ENCODE measurements at places on chromosomes 12 and 14.

DNA sequence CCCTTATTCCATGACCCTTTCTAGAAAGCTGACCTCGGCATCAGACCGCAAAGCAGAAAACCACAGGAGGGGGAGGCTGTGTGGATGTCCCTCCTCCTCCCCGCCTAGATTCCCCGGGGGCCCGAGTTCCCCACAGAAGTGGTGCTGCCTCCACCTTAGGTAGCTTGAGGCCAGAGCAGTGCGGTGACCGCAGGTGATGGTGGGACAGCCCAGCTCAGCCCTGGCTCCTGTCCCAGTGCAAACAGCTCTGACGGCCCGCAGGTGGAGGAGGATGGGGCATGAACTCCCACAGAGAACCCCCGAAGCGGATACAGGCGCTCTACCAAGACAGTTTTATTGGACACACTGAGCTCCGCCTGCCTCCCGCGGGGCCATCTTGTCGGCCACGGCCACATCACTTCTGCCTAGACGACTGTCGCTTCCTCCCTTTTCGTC, 19.5 kb downstream of the ARL6IP4 start:
- DNase-seq: no peak

DNA sequence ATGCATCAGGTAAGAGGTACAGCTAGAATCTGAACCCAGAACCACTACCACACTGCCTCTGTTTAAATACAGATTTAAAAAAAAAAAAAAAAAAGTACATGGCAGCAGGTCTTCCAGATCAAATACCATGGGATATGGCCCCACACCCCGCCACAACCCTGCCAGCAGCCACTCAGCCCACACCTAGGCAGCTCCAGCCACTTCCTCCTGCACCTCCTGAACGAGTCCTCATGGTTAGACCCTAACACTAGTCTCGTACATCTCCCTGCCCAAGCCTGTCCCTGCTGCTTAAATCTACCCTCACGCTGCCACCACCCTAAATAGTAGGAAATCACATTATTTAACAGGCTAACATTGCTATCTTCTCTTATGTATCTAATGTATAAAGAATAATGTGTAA, 12.6 kb downstream of the SETD3 start:
- no peak for DNase-seq

GRCh38 chr12:50508414-50508813, 3.6 kb downstream of the DIP2B start:
- DNase-seq: no peak

GRCh38 chr12:55681142-55682077, 26.3 kb downstream of the ITGA7 start:
- no peak for DNase-seq

DNA sequence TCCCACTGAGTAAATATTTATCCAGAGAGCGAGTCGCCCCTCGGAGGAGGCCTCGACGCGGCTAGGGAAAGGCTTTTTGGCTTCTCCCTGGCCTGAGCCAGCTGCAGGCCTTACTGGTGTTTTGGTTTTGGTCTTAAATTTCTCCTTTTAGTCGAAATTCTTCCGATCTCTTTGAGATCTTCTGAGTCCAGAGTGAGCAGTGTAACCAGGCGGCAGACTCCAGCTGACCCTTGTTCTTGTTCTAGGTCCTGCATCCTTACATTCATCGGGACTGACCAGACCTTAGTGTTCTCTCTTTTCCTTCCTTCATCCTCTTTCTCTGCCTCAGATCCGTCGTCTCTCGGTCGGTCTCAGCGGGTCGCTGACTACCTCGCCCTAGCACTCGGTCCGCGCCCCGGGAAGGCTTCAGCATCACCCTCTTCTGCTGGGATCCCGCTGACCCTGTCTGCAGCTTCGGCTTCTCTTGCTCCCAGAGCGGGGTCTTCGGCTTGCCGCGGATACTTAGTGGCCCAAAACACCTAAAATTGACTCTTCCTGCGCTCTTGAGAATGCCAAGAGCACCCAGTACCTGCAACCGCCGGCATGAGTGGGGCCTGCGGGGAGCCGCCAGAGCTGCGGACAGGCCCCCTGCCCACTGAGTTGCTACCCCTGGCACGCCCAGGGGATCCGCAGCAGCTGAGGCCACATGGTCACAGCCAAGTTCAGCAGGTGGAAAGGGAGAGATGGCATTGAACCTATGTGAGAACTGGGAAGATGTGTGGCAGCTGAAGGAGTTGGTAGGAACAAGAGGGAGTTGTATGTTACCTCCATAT, 2.4 kb upstream of the PAX9 start:
- no peak for DNase-seq

DNA sequence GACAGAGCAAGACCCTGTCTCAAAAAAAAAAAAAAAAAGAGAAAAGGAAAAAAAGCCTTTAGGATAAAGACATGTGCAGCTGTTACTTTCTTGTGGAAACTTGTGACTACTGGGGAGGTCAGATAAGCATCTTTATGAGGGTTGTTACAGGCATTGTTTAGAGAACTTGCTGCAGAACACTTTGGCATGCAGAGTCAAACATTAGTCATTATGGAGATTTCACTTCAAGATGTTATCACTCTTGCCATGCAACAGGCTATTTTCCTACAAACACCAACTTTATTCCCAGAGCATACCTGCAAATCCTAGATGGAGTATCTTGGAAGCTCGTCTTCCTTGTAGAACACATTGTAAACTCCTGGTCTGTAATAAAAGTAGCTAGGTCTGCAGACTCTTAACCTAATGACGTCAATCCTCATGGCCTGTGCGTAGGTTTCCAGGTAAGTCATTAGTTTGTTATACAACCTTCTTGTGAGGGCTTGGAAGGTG, 36.3 kb upstream of the WDR89 start:
- DNase-seq: no peak

All from activated CD8-positive, alpha-beta memory T cell treated with anti-CD3 and anti-CD28 coated beads, Interleukin-2, amount 50 U/mL, for 48 hours (primary cell).